ENCODE measurements at places on chromosomes 3 and 15.

DNA sequence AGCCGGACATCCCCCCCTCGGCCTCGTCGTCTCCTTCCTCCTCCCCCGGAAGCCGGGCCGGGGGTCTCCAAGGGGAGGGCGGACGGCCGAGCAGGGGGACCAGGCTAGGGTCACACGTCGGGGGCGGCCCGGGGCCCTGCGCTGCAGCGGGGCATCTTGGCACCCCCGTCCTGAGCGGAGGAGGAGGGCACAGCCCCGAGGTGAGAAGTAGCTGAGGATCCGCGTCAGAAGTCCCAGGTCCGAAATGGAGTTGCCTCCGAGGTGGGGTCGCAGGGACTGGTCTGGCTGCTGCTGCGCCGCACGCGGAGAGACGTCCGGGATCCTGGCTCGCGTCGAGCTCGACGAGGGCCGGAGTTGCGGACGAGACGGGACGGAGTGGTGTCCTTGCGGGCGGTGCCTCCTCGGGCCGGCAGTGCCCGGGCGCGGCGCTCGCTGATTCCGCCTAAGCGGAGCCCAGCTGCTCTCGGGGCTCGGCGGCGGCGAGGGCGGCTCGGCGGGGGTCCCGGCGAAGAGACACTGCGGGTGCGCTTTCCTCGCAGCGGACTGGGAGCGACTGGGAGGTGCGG lies at the start of gene ADCY5:
Gene ADCY5, minus strand, starts transcription at position 555 of the 566 bp plus-strand sequence. Its CDS starts 545 bp downstream, at position 10.
- no peak for DNase-seq

GRCh38 chr15:73950479-73950830 lies 24.2 kb downstream of the LOXL1 start:
- no peak for DNase-seq

GRCh38 chr3:98058244-98058960 lies 23.3 kb upstream of the GABRR3 start:
- no peak for DNase-seq

DNA sequence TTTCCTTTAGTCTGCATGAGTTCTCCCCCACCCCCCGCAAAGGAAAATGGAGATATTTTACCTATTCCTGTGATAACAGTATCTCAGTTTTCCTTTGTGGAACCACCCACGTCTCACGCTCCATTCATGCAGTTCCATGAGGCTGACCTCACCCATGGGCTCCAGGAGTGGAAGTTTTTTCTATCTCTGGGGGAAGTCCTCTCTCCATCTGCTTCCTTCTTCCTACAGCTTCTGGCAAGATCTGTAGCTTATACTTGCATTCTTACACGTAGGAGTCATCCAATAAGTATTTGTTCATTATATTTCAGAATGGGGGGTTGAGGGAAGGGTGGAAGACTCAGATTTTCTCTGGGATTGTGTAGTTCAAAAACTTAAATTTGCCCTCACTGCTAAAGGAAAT lies 5.8 kb upstream of the GLCE start:
- no peak for DNase-seq

- peak; percentile 27 for DNase-seq
Measured at GRCh38 chr3:167787440-167787839, 51.9 kb downstream of the SERPINI1 start.

DNA sequence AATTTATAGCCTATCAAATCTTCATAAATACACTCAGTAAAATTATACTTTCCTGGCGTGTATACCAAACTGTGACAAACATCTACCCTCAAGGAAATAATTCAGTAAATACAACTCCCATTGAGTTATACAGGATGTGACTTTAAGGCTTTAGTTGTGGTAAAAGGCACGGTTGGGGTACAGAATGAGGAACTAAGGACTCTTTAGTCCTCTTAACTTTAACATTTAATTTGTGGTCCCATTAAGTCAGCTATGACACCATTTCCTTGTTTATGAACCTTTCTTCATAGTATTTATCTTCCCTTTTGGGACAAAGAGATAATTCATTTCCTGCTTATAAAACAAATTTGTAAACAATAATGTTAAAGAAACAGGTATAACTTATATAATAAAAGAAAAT lies 30.2 kb downstream of the IFT80 start:
- DNase-seq: no peak

- DNase-seq: no peak
Measured at GRCh38 chr3:31002730-31003129, 108.3 kb upstream of the GADL1 start.

DNA sequence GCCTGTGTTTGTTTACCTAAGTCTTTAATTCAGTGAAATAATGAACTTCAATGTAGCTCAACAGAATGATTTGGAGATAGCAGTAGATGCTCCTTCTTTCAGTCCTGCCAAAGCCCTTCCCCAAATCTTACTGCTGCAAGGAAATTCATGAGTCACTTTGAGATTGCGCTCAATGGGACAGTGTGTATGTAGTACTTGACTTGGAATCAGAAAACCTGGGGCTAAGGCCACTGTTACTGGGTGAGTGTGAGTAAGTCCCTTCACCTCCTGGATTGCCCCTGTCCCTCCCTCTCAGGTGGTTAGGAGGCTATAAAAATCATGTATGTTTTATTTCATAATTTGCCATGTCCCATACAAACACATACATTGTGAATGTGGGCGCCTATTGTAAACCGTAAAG lies 29.9 kb downstream of the ATP13A5 start:
- no peak for DNase-seq

DNA sequence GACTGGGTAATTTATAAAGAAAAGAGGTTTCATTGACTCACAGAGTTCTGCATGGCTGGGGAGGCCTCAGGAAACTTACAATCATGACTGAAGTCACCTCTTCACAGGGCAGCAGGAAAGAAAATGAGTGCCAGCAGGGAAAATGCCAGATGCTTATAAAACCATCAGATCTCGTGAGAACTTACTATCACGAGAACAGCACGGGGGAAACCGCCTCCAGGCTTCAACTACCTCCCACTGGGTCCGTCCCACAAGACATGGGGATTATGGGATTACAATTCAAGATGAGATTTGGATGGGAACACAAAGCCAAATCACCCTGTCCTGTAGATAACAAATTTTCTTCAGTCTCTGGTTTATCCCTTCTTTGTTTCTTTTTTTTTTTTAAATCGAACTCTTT lies 31.0 kb upstream of the AVEN start:
- no peak for DNase-seq

DNA sequence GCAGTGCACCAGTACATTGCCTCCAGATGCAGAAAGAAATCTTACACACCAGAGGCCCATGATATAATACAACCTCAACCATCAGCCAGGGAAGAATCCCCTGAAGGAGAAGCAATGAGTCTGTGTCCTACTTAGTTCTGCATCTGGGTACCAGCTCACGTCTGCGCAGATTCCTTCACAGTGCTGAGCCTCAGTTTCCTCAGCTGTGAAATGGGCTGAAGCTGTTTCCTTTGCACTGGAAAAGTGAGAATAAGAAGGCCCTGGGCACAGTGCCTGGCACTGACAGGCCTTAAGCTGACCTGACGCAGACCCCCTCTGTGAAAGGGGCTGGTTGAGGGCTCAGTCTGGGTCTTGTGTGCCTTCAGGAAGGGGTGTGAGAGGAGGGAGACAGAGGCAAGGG lies 20.7 kb downstream of the ATP2B2 start:
- DNase-seq: no peak

- DNase-seq: no peak
Measured at GRCh38 chr3:105957722-105958121, 88.9 kb upstream of the CBLB start.

- DNase-seq: no peak
Measured at GRCh38 chr3:120161902-120162301, 67.7 kb upstream of the GSK3B start.

DNA sequence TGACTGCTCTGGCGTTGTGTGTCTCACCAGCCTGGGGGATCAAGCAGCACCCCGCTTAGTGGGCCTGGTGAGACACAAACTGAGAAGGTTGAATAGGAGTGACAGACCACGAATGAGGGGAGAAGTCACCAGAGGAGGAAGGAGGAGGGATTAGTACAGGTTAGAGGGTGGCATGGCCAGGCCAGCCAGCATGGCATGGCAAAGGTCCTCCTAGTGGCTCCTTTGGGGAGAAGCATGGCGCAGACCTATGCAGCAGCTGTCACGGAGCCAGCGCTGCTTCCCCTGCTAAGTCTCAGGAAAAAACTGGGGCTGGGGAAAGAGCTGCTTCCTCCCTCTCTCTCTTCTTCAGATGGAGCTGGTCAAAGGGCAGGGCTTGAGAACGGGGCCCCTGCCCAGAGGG lies 48.6 kb downstream of the ZDHHC3 start:
- no peak for DNase-seq

GRCh38 chr3:37283011-37283410 lies 108.6 kb upstream of the LRRFIP2 start:
- no peak for DNase-seq

DNA sequence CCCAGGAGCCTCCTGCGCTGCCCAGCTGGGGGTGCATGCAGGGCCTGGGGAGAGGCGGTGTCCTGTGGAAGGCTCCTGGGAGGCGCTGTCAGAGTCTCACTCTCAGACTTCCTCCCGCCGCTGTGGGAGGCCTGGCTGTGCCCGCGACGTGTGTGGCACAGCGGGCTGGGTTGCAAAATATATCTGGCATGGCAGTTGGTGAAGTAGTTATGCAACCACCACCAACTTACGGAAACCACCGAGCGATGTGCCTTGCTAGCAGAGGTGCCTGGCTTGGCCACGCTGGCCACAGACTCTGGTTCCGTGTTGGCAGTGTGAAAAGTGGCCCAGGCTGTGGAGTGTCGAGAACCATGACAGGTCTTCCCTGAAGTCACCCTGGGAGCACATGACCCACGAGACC lies 30.6 kb upstream of the GATA2 start:
- no peak for DNase-seq

- no peak for DNase-seq
Measured at GRCh38 chr3:12941495-12942023, 100.2 kb upstream of the RPL32 start.

- DNase-seq: no peak
Measured at GRCh38 chr3:171592786-171593185, 132.6 kb upstream of the TNIK start.

DNA sequence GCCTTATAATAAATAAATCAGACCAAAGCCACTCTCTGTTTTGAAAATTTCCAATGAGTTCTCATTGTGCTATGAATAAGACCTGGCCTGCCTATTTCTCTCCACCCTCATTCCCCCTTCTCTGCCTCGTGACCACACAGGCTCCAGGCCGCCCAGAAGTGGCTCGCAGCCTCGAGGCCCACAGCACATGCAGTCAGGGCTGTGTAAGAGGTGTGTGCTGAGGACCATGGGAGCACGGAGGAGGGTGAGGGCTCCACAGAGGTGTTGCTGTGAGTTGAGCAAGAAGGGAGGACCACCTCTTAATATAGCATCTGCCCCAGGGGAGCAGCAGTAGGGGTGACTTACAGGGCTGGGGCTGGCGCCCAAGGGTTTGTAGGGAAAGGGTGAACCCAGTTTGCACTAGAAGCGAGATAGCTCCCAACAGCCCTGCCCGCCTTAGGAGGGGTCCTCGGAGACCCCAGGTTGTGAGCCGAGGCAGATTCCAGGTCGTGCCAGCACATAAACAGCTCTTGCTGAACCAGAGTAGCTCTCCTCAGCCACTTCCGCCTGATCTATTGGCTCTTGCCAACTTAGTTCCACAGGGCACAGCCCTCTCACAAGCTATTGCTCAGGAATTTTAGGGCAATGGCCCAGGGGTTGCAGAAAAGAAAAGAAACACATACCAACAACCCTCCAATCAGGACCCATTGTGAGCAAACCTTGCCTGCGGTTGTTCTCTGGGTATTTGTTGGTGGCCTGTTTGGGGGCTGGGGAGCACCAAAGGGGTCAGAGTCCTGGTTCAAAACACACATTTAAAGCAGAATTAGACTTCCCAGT lies 117.7 kb downstream of the MYLK start:
- no peak for DNase-seq

- no peak for DNase-seq
Measured at GRCh38 chr3:132090921-132091320, 56.1 kb upstream of the CPNE4 start.

DNA sequence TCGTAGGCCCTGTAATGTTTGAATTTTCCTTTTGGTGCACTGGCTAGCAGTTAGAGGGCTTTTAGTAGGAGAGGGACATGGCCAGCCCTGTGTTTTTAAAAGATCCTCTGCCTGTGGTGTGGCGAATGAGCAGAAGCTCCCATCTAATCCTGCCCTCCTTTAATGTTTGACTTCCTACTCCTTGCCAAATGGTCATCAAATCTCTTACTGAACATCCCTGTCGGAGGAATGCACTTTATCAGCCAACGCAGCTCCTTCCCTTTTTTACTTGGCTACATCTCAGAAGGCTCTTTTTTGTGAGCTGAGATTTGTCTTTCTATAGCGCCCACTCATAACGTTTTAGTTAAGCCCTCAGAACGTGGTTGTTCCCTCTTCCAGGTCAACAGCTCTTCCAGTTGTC lies 44.8 kb downstream of the MAP2K5 start:
- no peak for DNase-seq

- no peak for DNase-seq
Measured at GRCh38 chr3:106839576-106840280, 537.5 kb upstream of the CCDC54 start.
